Stimulated activated CD8-positive, alpha-beta memory T cell treated with anti-CD3 and anti-CD28 coated beads, Interleukin-4, amount 100 ng/mL, for 48 hours (primary cell): ENCODE measurements at places on chromosomes 7 and 10.

DNA sequence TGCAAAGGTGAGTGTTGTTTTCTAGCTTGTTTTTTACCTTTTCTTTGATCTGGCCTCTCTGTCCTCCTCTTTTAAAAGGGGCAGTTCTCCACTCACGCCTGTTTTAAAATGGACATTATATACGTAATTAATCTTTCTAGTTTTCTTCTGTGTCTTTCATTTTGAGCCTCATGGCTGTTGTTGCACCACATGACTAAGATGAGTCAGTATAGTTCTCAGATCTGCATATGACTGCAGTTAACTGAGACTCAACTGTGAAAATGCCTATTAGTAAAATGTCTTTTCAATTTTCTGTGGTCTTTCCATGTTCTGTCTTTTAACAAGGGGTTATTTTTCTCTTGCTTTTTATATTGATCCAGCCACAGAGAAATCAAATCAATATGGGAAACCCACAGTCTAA, 296.1 kb downstream of the CDK14 start:
- no peak for DNase-seq

- DNase-seq: peak; percentile 62
These were observed 30.2 kb upstream of the ANKRD2 start for GRCh38 chr10:97542169-97543024.

DNA sequence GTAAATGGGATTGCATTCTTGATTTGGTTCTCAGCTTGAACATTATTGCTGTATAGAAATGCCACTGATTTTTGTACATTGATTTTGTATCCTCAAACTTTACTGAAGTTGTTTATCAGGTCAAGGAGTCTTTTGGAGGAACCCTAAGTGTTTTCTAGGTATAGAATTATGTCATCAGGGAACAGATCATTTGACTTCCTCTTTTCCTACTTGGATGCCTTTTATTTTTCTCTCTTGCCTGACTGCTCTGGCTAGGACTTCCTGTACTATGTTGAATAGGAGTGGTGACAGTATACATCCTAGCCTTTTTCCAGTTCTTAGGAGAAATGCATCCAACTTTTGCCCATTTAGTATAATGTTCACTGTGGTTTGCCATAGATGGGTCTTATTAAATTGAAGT, 48.8 kb downstream of the ANXA8 start:
- no peak for DNase-seq

DNA sequence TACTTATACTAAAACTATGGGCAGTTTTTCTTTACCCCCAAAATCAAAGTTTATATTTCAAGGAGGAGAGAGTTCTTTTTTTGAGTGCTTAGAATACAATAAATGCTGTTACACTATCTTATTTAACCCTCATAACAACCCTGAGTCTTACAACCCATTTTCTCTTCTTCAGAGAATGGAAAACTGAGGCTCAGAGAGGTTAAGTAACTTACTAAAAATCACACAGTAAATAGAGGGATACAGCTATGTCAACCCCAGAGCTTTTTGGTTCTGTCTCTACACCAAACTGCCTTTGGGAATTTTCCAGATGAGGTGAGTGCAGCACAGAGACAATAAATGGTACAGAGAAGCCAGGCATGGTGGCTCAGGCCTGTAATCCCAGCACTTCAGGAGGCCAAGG, 25.6 kb upstream of the PIK3AP1 start:
- DNase-seq: no peak

GRCh38 chr10:121260377-121260776, 337.9 kb downstream of the FGFR2 start:
- DNase-seq: no peak

- DNase-seq: no peak
These were observed 906.2 kb downstream of the LRMDA start for GRCh38 chr10:76337641-76338040.

DNA sequence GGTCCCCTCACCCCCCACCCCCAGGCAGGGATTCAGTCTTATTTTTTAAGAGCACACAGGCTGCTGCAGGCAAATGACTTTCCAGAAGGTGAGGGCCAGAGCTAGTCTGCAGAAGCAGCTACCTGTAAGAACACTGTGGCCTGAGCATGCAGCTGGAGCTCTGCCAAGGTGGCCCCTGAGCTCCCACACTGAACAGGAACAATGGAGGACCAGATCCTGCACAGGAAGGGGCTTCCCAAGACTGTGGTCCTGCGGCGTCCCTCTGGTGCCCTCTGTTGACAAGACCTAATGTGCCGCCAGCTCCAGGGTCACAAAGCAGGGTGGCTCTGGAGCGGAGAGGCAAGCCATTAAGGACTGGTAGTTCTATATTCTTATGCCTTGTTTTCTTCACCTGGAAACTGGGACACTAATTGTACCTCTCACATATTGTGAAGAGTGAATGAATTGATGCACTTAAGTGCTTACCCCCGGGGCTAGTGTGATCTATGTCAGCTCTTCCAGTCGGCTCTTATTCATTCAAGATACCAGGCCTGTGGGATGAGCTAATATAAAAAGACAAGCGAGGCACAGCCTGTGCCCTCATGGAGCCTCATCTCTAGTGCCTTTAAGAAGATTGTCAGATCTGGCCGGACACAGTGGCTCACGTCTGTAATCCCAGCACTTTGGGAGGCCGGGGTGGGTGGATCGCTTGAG, 8.0 kb upstream of the BEND7 start:
- DNase-seq: peak; percentile 51

DNA sequence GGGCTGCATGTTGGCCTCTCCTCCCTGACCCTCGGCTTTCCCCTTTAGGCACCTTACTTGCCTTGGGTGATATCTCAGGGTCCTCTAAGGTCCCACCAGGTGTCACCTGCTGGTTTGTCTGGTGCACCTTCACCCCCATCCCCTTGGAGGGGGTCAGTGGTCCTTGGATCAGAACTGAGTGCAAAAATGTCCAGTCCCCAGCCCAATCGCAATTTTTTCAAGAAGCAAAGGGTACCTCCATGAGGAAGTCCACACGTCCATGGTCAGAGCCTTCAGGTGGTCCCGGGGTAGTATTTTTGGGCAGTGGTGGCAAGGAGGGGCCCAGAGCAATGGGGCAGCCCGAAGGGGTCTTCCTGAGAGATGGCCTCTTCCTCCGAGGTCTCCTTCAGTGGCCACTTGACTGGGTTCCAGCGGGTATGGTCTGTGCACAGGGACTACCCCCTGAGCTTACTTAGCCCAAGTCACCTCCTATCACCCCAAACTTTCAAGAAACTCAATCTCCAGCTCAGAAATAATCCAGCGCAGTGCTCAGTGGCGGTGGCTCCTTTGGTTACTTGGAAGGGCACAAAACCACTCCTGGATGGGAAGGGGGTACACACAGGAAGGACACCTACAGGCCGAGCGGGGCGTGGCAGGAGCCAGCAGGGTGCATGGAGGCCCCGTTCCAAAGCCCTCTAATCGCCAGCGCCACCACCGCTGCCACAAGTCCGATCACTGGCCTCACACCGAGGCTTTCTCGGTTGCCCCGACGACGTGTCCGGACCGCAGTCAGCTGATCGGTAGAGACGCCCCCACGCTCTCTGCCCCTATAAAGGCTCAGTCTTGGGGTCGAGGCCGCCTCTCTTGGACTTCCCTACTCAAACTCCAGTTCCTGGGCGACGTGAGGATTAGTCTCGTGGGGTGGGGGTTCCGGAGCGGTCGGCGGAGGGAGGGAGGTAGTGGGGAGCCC, 4.5 kb downstream of the SAP25 start:
- DNase-seq: peak; percentile 75

- no peak for DNase-seq
These were observed 91.3 kb downstream of the SCRN1 start for GRCh38 chr7:29898301-29898700.

GRCh38 chr7:83520726-83521125, 128.2 kb downstream of the SEMA3E start:
- DNase-seq: no peak

- DNase-seq: no peak
These were observed 278.8 kb downstream of the CACNA2D1 start for GRCh38 chr7:82164813-82165212.

DNA sequence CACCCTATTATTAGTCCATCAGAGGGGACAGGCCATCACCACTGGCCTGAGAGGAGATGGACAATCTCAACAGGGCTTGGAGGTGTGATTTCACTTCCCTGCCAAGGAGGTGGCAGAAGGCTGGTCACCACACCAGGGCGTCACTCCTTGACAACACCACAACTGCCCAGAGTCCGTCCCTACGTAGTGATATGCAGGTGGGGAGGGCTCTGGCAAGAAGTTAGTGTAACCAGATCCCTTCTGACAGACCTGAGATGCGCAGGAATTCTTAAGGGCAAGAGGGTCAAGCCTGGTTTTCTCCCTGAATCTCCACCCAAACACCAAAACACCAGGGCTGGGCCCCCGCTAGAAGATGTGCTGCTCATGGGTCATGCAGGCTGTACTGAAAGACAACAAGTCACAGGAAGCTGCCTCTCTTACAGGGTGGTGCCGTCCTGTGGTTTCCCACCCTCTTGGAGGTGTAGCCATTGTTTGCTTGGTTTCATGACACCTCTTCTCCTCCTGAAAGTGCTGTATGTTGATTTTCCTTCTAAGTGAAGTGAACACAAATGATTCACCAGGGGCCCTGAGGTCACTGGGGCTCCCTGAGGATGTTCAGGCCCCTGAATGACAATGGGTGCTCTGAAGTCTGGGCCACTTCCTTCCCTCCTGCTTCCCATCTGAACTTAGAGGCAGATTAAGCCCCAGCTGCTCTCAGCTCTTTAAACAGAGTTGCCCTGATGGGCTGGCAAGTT, 27.1 kb downstream of the ATXN7L1 start:
- peak; percentile 78 for DNase-seq

GRCh38 chr7:145534301-145534700, 582.3 kb upstream of the CNTNAP2 start:
- no peak for DNase-seq

- DNase-seq: no peak
These were observed 284.5 kb upstream of the KLF6 start for GRCh38 chr10:4069491-4069890.

DNA sequence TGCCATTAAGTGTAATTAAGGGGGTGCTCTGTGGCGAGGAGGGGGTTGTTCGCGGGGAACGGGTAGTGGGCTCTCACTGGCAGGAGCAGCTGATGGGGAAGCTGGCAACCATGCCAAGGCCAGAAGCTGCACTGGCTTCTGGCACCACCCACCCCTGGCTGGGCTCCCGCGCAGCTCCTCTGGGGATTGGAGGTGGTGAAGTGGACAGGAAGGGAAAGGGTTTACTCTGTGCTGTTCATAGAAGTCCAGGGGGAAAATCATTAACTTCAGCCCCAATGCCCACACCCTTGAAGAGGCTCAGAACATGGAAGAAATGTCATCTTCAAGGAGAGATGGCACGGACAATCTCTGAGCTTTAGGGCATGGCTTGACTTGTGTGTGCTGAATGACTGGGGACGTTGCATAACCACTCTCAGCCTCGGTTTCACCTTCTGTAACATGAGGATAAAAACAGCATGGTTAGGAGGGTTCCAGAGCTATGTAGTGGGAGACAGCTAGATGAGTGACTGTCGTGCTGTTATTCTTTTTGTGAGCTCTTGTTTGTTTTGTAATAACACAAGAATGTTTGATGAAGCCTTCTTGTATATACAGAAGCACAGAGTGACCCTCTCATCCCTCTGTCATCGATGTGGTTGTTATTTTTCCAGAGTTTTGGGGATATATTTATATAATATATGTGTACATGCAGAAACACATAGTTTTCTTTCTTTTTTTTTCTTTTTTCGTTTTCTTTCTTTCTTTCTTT, 29.9 kb downstream of the KAZALD1 start:
- DNase-seq: no peak

DNA sequence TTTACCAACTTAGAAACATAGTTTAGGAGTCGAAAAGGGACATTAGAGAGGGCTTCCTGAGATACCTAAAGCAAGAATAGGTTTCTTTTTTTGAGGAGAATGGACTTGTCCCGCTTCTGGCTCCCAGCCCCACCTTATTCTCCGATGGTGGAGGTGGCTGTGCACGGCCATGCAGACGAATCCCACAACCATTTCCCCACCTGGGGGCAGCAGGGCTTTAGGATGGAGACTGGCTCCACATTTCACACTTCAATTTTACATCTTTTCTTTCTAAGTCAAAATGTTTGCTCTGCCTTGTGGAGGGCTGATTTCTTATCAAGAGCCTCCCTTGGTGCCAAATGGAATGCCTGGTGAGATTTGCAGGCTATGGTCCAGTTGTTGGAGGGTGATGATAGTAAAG, 118.5 kb downstream of the GLRX3 start:
- no peak for DNase-seq

- no peak for DNase-seq
These were observed 43.3 kb upstream of the FMC1 start for GRCh38 chr7:139297795-139298194.

- DNase-seq: no peak
These were observed 438.6 kb upstream of the MGMT start for GRCh38 chr10:129028451-129028850.

DNA sequence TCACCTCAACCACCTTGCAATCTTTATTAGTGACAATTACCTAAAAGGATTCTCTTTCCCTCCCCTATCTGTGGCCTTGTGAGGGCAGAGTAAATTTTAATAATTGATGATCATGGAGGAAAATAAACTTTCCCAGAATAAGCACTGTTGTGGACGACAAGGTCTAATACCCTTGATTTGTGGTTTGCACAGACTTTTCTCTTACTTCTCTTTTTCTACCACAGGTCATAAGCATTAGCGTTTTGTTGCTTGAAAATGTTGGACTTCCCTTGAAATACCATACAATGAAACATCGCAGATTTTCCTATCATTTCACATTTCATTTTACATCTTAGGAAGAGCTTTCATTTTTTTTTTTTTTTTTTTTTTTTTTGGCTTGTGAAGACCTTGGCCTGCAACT, 188.1 kb upstream of the TMEM72 start:
- no peak for DNase-seq

DNA sequence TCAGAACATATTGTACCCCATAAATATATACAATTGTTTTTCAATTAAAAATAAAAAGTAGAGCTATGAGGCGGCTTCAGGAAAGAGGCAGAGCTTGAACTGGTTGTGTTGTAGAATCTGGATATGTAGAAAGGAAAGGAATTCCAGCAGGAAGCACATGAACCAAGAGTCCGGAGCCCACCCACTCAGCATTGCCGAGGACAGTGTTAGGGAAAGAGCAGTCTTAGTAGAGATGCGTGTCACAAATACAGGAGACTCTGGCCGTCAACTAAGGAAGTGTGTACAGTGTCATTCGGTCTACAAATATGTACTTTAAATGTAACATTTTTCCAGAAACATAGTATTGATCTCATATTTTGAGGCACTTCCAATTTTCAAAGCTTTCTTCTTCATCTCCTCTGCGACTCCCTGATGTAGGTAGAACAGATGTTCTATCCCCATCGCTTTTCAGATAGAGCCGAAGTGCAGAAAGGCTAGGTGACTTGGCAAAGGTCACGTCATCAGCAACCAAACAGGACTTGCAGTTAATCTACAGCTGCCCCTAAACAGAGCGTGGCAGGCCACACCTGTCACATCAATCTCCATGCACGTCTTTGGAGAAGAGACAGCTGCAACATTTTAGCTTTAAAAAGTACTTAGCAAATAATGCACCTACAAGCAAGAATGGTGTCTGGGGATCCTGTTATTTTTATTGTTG, 25.3 kb upstream of the GJD4 start:
- no peak for DNase-seq

DNA sequence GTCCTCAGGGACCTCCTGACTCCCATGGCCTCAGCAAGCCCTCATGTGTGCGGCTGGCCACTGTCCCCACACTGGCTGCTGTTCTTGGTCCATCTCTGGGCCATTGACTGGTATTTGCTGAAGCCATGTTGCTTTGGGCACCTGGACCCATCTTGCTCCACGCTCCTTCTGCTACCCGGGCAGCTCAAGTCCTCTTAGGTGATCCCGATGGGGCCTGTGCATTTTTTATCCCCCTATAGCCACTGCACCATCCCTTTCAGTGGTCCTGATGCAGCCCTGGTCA, 16.7 kb downstream of the RAMP3 start:
- DNase-seq: no peak

GRCh38 chr7:100965723-100966541, 3.4 kb upstream of the MUC12 start:
- peak; percentile 91 for DNase-seq
